ENCODE measurements at places on chromosomes 6 and 20.

DNA sequence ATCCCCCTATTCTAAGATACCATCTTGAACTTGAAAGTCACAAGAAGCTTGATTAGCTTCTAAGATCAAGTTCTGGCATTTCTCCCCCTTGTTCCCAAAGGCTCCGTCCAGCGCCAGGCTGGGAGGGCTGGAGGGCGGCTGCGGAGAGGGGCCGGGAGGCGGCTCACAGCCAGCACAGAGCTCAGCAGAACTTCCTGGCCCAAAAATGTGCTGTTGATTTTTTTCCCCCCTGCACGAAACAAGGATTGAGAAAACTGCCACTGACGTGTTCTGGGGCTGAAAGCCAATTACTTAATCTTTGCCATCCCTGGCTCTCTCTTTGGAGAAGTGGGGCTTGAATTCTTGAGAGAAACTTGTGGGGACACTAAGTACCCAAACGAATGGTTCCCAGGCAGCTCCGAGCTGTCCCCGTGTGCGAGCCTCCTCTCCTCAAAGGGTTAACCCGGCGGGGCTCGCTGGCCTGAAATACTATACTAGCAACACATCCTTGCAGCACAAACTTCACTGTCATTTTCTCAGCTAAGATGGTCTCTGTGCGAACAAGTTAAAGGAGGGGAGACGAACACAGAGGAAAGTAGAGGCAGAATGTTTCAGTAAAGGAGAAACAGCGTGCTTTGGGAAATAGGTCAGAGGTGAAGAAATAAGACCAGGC is 452 bp downstream of the TRAF3IP2 start:
- DNase-seq = peak; percentile 81

- no peak for DNase-seq
Measured at GRCh38 chr20:14817101-14817500, 479.7 kb upstream of the FLRT3 start.

GRCh38 chr6:138300469-138300868 is 77.2 kb upstream of the SMIM28 start:
- no peak for DNase-seq

- no peak for DNase-seq
Measured at GRCh38 chr20:12977328-12978125, 31.2 kb upstream of the SPTLC3 start.

GRCh38 chr6:35592178-35592577 is 79.5 kb upstream of the TULP1 start:
- no peak for DNase-seq

GRCh38 chr6:30062471-30063178 is 1.6 kb downstream of the POLR1H start:
- no peak for DNase-seq

DNA sequence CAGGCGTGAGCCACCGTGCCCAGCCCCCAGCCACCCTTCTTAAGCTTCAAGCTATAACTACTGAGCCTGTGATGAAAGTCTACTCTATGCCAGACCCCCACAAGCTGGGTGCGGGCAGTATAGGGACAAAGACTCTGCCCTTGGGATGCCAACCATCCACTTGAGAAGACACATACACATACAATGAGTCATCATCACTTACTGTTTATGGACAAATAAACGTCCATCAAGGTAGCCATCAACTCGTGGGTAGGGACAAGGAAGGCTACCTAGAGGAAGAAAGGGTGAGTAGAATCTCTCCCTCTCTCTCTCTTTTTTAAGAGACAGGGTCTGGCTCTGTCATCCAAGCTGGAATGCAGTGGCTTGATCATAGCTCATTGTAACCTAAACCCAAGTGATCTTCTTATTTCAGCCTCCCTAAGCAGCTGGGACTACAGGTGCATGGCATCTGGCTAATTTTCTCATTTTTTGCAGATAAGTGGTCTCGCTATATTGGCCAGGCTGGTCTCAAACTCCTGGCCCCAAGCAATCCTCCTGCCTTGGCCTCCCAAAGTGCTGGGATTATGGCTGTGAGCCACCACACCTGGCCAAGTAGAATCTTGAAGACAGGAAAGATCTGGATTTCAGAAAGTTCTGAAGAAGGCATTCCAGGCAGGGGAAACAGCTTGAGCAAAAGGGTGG is 2.6 kb upstream of the TP53INP2 start:
- DNase-seq = no peak

DNA sequence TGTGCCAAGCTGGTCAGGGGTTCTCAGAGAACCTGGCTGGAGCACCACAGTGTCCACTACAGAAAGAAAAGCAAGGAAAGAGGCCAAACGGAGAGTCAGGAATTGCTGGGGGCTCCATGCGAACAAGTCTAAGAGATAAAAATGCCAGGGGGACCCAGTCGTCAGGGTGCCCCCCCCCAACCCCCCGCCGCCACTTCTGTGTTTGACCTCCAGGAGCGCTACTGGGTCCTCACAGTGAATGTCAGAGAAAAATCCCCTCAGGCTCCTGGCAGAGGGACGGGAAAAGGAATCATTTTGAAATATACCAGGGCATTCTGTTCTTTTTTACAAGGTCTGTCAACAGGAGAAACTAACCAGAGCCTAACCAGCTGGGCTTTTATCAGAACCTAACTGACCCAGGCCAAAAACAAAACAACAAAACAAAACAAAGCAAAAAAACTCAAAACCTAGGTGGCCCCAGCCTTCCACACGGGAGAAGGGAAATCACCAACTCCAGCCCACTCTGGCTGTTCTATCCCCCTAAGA is 17.9 kb upstream of the NELFCD start:
- DNase-seq = no peak

DNA sequence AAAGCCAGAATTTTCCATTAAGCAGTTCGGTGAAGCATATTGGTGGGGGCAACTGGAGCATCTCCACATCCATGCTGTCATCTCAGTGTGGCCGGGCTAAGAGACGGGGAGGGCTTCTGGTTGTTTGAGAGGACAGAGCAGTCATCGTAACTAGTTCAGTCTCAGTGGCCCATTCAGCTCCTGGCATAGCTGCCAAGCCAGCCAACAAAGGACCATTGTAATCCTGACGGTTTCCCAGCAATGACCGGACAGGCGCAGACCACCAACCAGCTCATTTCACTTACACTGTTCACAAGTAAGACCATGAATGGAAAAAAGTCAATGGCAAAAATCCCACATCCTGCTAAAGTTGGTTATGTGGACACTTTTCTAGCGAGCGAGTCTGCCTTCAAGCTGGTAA is 14.9 kb upstream of the HDDC2 start:
- no peak for DNase-seq

- DNase-seq = no peak
Measured at GRCh38 chr20:45416917-45417316, 976 bp downstream of the PIGT start.

- peak; percentile 47 for DNase-seq
Measured at GRCh38 chr20:49890471-49891361, 24.6 kb downstream of the SPATA2 start.

DNA sequence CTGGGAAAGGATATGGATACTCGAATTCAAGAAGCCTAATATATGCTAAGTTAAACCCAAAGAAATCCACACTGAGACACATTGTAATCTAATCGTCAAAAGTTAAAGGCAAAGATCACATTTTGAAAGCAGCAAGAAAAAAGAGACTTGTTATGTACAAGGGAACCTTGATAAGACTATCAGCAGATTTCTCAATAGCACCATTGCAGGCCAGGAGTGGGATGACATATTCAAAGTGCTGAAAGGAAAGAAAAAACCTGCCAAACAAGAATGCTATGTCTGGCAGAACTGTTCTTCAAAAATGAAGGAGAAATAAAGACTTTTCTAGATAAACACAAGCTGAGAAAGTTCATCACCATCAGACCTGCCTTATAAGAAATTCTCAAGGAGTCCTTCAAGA is 75.2 kb downstream of the COL21A1 start:
- DNase-seq = no peak

GRCh38 chr6:131765804-131766135 is 42.0 kb upstream of the ENPP1 start:
- DNase-seq = no peak

DNA sequence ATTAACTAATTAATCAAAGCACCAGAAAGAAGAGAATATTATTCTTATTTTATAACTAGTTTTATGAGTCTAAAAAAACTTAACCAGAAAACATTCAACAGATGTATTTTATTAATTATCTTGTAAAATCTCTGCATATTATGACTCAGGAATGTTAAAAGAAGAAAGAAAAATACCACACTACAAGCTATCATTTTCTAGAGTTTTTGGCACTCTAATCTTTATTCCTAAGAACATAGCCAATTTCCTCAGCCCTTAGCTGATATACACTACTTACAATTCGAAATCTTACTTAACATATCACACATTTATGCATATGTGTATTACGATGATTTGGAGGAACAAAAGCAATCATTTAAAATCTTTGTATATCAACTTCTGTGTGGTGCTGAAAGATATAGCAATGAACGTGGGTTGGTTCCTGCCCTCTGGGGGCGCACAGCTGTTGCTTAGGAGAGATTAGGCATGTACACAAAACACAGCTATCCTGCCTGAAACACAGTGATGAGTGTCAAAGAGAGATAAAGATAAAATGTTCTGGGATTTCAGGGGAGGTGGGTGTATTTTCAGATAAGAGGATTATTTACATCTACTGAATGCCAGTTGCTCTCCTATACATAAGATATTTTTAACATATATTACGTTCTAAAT is 404.5 kb downstream of the SYNE1 start:
- peak; percentile 41 for DNase-seq

DNA sequence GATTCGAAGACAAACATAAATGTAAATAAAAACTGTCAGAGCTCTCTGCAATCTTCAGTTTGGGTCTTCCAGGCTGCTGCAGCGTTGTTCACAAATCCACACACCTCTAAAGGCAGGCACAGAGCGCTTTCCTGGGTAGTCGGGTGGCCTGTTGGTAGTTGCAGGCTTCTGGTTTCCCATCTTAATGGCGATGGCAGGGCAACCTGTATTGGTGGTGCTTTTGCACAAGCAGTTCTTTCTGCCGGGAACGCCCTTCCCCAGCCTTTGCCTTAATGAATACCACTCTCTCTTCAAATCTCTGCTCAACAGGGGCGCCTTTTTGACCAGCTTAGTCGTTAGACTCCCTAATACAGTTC is 723 bp upstream of the IFT52 start:
- no peak for DNase-seq

GRCh38 chr6:141540207-141540606 is 592.5 kb upstream of the GJE1 start:
- DNase-seq = no peak

- DNase-seq = no peak
Measured at GRCh38 chr6:164398647-164399046, 910.8 kb downstream of the C6orf118 start.

DNA sequence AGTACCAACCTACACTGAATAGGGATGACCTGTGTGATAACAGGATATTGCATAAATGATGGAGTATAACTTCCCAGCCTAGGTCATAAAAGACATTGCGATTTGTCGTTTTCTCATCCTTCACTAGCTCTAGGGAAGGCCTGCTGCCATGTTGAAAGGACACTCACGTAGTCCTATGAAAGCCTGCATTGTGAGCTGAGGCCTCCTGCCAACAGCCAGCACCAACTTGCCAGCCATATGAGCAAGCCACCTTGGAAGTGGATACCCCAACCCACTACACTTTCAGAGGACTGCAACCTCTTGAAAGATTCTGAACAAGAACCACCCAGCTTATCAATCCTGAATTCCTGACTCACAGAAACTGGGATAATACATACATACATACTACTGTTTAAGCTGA is 3.5 kb upstream of the PANK2 start:
- no peak for DNase-seq

DNA sequence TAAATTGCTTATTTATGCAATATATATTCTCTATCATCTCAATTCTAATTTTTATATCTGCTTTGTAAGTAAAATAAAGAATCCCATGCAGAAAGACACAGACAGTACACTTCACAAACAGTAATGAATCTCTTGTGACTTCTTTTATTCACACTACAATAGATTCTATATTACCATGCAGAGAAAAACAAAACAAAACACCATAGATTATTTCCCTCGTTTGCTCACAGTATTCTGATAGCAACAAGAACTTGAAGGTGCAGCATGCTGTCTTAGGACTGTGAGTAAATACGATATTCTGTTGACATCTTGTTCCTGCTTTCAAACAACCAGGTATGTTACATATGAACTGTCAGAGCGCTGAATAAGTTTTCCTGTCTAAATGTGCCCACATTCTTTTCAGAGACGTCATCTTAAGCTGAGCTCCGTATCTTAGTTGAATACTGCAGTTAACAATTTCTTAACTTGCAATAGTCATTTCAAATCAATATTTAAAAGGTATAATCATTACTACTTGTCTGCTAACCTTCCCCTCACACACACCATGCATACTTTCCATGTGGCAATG is 140.1 kb downstream of the BTBD9 start:
- DNase-seq = no peak

DNA sequence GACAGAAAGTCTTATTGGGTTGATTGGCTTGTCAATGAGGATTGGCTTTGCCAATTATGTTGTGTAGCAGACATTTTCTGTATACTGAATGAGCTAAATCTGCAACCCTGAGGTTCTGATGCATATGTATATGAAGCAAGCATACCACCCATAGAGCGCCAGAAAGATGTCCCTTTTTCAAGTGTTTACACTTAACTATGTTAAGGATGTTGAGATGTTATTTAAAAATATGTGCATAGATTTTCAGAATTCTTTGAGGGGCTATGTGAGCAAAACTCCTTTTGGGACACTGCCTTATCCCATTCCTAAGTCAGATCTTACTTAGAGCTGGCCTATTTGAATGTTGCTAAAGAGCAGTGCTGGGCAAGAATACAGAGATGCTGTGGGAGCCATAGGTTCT is 1.9 kb downstream of the AIG1 start:
- DNase-seq = no peak

DNA sequence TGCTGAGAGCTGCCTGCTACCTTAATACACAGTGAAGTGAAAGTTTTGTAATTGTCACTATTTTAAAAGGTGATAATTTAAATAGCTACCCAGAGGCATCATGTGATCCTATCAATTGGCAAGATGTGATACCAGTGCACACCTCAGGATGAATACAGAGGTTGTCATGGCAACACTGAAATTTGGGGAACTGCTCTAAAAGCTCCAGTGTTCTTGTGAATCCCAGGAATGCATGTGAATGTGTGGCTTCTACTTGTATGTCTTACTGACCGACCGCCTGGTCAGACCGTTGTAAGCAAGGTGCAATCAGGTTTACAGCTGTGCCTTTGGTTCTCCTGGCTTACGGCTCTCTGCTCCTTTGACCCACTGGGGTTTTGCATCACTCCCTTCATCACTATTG is 146.3 kb upstream of the GJE1 start:
- DNase-seq = peak; percentile 5
